IMR-90 (cell line): ENCODE measurements at places on chromosomes 7 and 10.

- no peak for DNase-seq
Observed at GRCh38 chr10:132705943-132706342, 80.0 kb downstream of the NKX6-2 start.

DNA sequence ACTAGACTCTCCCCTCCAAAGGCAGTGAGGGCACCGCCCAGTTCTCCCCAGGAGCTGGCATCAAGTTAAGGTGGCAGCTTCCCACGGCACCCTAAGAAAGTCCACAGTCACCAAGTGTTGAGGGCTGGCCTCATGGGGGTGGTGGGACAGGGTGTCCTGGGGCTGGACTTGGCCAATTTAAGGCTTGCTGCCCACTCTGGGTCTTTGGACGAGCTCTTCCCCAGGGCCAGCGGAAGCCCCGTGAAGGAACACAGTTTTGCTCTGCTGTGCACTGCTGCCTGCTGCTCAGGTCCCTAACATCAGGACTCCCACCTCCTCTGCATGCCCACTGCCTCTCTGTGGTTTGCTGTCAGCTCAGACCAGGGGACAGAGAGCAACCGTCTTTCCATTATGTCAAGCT lies 57.3 kb upstream of the TMEM72 start:
- DNase-seq: no peak

DNA sequence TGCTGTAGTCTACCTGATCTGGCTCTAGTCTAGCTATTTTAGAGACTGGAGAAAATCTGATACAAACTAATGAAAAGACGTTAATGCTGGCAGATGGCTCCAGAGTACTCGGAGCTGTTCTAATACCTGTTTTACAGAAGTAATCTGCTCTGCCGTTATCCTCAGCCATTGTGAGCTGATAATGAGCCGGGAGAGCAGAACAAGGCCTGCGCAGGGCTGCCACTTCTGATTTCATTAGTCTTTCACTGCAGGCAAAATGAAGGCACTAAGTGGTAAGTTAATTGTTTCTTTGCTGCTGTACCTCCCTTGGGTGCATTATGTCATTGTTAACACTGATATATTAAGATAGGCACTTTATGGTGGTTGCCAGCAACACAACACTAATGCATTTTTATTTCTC lies 456.4 kb upstream of the PFKP start:
- DNase-seq: no peak

- DNase-seq: no peak
Observed at GRCh38 chr10:23151071-23151470, 41.0 kb upstream of the PTF1A start.

DNA sequence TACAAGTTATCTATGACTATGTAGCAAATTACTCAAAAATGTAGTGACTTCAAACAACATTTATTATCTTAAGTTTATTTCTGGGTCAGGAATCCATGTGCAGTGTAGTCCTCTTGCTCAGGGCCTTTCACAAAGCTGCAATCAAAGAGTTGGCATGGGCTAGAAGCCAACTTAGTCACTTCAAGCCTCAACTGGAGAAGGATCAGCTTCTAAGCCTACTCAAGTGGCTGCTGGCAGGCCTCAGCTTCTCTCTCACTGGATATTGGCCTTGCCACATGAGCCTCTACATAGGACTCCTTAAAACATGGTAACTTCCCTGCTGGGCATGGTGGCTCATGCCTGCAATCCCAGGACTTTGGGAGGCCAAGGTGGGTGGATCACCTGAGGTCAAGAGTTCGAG lies 5.0 kb upstream of the NFE2L3 start:
- no peak for DNase-seq

GRCh38 chr7:150514748-150515222 lies at the start of gene GIMAP7:
Gene GIMAP7, plus strand, starts transcription at chr7:150514872. Its CDS starts 5,103 bp downstream, at chr7:150519975.
- no peak for DNase-seq

DNA sequence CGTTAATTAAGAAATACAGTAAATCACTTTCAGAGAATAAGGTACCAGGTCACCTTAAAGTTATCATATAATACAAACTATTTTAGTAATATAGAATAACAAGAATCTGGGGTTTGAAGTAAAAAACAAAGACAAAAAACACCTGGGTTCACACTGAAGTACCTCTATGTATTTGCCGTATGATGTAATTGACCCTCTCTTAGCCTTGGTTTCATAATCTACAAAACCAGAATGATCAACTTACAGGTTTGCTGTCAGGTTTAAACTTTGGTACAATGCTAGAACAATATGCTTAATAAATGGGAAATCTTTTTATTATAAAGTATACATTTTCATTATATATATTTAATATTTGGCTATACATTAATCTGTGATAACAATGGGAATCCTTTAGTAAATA lies 58.3 kb downstream of the CDCA7L start:
- no peak for DNase-seq
